ENCODE measurements at places on chromosomes 16 and 17. TPM values are rescaled to one million over a fixed set of nuclear protein-coding genes. Genes with fewer than 3 reads are reported as not detected.
A peak's percentile ranks its signal among the peaks of the same experiment; 100 is the strongest.

GRCh38 chr16:49336581-49336980, 37.0 kb upstream of the C16orf78 start:
- DNase-seq: no peak

TRPV2 gene
- total RNA-seq: 0.28 TPM

- DNase-seq: peak; percentile 62
Measured at GRCh38 chr17:49218941-49219913, 8.7 kb downstream of the ABI3 start.

PGAP6 gene
- 87.1 TPM for total RNA-seq

RNF43 gene
- total RNA-seq: 84.2 TPM

HBA2 gene
- not detected for total RNA-seq

ABCA8 gene
- total RNA-seq: 0.91 TPM

DNA sequence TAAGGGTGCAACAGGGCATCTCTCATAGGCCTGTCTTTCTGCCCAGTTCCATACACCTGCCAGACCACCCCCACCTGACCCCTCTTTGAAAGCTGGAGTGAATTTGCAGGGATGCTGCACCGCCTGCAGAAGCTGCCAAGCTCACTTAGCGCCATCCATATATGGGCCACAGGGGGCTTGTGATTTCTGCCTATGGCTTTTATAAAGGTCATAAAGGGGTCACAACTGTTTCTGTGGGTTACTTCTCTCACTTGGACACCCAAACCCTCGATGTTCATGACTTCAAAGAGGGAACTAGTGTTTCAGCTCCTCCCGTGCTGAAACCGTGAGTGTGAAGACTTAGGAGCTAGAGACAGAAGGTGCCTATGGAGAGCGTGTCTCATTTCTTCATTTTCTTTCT, 23.9 kb upstream of the MEAK7 start:
- DNase-seq: no peak

DNA sequence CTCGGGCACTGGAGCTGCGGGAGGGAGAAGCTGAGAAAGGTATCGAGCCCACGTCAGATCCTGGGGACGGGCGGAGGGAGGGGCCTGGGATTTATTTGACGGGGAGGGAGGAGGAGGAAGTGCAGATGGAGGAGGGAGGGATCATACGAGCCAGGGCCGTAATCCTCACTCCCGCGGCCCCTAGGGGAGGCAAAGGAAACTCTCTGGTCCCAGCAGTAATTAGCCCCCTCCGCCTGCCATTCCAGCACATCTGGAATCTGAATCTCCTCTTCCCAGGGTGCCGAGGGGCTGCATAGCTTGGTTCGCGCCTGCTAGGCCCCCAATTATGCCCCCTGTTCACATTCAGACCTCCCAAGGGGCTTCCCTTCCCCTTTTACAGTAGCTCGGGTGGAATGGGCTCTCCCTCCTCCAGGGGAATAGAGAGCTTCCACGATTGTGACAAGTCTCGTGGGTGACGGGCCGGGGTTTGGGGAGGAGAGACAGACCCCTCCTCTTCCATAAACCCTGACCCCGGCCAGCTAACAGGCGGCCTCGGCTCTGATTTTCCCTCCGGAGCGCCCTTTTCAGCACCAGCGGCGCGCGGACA, at the start of gene SEZ6L2:
SEZ6L2 (minus strand) TSS at position 35 of the 586 bp plus-strand sequence. CDS start 531 bp downstream, outside the sequence.
- peak; percentile 89 for DNase-seq

KRT33A gene
- not detected for total RNA-seq

GRCh38 chr17:76217081-76217480, 23.2 kb downstream of the RNF157 start:
- DNase-seq: no peak

DNA sequence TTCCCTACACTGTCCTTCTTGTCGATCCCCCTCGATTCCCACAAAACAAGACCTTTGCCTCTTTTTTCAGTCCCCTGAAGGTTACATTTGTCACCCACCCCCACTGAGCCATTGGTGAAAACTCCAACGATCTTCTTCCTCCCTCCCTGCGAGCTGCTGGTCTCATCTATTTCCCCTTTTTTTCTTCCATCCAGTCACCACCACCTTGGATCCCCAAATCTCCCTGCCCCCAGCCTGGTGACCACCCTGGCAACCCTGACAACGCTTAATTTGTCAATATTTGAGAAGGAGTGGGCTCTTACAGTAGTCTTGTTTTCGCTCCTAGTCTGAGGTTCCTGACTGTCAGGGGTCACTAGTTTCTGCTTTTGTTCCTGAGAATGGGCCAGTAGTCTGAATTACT, 62.9 kb downstream of the SMPD3 start:
- no peak for DNase-seq

HSD11B2 gene
- 11.3 TPM for total RNA-seq

DNA sequence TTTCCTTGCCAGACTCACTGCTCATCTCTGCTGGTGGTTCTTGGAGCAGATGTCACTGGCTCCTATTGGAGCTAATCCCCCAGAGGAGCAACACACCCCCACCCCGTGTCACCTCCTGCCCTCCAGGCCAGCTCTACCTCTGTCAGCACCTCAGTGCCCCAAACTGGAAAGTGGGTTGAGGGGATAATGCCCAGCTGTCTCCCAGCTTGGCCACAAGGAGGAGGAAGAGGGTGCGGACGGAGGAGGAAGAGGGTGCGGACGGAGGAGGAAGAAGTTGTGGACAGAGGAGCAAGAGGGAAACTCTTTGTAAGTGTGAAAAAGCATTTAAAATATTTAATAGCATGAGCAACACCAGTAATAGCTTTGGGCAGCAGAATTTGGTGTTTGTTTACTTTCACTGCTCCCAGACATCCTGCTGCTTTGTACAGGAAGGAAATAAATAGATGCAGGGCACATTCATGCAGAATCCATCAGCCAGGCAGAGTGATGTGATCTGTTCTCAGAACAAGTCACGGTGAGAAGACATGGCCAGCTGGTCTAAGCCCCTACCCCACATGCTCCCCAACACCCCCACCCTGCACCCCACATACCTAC, 82.5 kb downstream of the C17orf67 start:
- DNase-seq: no peak

CD300LB gene
- total RNA-seq: not detected

All from Caco-2 (cell line).